NCI-H2081 (cell line): ENCODE measurements at places on chromosomes 2 and 18.

DNA sequence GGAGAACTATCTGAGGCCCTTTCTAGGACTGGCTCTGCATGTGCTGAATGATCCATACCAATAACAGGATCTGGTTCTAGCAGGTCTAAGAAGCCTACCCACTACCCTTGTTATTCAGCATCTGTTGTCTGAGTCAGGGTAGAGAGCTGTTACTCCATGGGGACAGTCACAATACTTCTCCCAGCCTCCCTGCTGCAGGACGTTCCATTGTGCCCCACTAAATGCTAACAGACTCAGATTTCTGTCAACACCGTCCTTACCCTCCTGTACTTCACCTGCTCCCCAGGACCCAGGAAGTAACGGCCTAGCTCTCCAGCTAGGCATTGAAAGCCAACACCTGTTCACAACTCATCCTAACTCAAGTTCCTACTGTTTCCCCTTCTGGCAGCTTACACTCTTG, 719.7 kb upstream of the ID2 start:
- DNase-seq = no peak

DNA sequence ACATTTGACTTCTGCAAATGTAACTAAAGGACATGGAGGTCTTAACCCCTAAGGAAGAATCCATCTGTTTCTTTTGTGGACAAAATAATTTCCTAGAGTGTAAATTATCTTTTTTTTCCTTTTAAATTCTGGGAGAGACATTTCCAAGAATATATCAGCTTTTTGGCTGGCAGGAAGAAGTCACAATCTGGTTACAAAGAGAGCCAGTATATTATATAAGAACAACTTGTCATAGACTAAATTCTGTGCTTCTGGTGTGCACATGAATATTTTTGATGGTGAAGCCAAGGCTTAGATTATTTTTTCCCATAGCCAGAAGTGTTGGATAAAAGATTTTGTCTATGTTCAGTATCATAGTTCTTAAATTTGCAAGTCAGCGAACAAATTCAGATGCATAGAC, 500.6 kb downstream of the XIRP2 start:
- DNase-seq = no peak

DNA sequence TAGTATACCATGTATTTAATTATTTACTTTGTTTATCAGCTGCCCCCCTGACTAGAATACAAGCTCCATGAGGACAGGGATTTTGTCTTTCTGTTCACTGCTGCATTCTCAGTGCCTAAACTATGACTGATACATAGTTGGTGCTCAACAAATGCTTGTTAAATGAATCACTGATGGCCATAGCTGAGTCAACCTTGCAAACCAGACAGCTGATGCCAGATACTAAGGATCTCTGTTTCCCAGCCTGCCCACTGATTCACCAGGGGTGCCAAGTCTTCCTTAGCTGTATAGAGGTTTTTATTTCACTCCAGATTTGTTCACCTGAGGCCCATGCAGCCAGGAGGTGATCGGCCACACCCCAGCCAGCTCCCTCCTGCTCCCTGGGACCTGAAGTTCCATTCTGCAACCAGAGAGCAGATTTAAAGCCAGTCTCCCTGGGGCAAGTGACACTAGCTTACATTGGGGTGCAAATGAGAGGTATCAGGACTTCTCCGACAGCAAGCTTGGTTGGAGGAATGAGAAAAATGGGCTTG, 92.2 kb downstream of the C1QL2 start:
- no peak for DNase-seq

DNA sequence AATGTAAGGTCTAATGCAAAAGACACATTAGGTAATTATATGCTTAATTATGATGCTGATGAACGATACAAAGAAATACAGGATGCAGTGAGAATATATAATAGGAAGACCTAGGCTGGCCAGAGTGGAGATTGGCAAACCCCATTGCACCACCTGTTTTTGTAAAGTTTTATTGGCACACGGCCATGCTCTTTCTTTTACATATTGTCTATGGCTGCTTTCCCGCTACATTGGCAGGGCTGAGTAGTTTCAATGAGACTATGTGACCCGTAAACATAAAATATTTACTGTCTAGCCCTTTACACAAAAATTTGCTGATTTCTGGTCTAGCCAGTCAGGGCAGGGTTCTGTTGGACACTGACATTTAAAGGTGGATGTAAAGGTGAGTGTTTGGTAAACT, 5.4 kb downstream of the SEC11C start:
- DNase-seq = no peak

- DNase-seq = no peak
Observed at GRCh38 chr2:120104772-120105171, 91.9 kb downstream of the EPB41L5 start.

- no peak for DNase-seq
Observed at GRCh38 chr2:174730698-174731018, 33.6 kb downstream of the CHRNA1 start.

DNA sequence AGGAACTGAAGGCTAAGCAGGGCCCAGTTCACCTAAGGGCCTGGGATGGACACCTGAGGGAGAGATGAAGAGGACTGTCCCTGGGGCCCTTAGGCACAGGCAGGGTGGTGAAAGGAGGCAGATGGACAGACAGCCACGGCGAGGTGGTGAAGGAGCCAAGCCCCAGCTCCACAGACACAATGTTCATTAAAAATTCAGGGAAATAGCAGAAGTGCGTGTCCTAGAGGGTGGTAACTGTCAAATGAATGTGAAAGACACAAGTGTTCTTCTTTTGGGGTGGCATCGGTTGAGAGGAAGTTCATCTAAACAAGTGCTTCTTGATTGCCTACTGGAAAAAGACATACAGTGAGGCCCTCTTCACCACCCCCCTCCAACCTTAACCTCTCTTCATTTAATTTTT, 76.2 kb upstream of the SIX2 start:
- DNase-seq = no peak

DNA sequence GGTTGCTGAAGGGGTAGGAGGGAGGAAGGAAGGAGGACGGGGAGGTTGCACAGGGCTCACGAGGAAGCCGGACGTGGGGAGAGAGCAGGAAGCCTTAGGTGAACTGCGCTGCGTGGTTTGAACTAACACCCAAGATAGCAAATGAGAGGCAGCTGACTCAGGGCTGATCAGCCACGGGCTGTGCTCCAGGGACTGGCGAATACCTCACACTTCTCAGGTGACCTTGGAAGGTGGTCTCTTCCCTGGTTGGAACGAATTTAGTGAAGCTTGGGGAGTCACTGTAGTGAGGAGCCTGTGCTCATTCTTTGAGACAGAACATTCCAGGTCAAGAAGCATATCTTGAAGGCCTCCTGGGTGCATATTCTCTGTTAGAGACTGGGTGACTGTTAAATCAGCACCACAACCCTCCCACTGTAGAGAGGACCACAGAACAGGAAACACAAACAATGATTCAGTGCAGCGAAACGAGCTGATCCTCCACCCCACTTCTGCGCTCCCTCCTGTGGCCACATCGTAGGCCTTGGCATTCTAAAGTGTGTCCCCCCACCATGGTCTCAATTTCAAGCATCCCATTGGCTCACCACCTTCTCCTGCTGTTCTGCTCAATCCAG, 33.8 kb downstream of the TOGARAM2 start:
- DNase-seq = no peak

DNA sequence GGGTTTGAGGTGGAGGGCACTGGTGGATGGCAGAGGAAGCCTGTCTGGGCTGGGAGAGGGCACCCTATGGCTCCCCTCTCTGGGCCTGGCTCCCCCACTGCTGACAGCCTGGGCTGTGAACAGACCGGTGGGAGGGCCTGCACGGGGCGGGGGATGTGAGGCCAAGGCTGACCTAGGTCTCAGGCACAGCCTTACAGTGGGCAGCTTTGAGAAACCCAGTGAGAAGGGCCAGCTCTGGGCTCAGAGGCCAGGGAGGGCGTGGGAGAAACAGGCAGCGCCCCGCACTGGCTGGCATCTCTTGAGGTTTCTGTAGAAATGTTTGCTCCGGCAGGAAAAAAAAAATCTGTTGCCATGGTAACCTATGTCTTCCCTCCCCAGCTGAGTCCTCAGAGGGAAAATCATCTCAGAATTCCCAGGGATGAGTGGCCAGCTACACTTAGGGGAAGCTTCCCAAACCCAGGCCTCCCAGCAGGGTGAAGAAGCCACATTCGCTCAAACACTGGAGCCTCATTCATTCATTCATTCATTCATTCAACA, 71.7 kb upstream of the TAF1B start:
- DNase-seq = no peak

GRCh38 chr2:10264506-10265328, 38.0 kb upstream of the HPCAL1 start:
- no peak for DNase-seq

DNA sequence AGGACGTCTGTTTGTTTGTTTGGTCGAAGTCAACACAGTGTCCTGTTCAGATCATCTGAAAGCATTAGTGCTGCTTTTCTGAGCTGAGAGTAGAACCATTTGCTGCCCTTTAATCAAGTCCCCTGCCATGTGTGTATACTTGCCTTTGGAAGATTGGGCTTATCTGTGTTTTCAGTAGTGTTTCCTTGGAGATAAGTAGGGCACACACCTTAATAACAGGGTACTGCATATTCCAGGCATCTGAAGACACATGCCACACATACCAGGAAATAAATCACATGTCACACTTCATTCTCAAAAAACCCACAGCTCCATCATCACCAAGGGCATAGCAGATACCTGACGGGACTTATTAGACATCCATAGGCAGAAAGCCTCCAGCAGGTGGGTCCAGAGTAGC, 157.4 kb downstream of the SOX11 start:
- no peak for DNase-seq

- no peak for DNase-seq
Observed at GRCh38 chr2:126963390-126963789, 64.7 kb downstream of the TEX51 start.

DNA sequence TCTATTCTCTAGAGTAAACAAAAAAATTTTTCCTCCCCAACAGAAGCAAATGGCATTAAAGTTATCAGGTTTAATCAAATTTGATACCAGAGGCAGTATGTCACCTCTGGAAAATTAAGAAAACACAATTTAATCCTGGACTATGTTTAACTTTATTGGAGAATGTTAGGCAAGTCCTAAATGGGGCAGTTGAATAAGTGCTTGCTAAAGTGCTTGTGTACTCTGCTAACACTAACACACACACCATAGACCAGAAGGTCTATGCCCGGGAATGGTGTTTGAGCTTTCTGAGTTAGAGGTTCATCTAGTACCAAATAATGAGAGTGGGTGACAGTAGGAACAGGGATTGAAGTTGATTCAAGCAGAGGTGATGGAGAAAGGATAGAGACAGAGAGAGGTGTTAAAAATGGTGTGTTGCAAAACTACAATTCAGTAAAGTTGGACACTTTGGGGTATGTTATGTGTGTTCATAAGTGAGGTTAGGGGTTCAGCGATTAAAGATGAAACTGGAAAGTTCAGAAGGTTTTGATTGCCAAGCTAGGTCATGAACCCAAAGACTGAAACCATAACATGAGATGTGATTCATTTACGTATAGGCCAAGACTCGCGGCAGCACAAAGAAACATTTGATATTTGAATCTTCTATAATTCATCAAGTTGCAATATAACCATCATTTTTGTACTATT, 40.5 kb upstream of the PEX13 start:
- DNase-seq = no peak

DNA sequence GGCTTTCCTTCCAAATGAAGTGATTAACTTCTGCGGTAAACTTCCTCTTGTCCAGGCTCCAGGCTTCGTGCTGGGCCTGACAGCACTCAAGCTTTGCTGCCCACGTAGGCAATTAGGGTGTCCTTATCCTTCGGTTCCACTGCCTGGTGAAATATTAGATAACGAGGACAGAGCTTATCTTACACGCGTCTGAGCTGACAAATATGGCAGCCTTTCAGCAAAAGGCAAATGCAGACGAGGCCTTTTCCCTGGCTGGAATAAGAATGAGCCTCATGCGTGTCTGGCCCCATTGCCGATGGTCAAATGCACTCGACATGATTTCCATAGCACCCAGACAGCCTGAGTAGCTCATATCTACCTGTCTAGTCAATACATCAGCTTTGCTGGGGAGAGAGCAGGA, 141.5 kb downstream of the FAM210A start:
- DNase-seq = no peak

- DNase-seq = no peak
Observed at GRCh38 chr2:209937893-209938292, 64.5 kb upstream of the RPE start.

DNA sequence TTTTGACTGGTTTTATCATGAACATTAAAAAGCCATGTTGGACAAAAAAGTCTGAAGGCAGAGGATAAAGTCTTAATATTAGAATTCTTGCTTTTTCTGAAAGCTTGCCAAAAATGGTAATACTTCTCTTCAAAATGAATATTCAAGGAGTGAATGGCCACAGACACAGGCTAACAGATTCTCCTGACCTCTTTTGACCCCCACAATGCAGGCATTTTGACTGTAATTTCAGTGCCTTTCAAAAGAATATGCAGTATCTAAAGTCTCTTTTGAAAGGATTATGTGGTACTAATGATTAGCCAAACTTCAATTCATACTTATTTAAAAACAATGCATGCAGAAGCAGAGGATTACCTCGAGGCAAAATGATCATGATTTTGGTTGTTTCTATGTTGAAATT, 557.8 kb upstream of the GCFC2 start:
- DNase-seq = no peak

DNA sequence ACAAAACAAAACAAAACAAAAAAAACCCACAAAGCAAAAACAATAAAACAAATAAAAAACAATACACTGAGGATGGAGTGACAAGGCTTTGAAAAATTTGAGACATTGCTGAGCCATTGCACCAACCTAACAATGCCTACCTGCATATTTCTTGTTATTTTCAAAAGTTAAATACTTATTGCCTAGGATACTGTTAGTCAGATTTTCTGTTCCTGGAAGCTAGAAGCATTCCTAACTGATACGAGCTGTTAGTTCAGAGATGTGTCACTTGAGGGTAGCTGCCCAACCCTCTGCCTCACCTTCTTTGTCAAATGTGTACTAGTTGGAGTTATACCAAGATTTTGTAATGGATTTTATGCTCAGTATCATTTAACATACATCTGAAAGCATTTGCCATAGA, 187.2 kb downstream of the TXNL1 start:
- no peak for DNase-seq

DNA sequence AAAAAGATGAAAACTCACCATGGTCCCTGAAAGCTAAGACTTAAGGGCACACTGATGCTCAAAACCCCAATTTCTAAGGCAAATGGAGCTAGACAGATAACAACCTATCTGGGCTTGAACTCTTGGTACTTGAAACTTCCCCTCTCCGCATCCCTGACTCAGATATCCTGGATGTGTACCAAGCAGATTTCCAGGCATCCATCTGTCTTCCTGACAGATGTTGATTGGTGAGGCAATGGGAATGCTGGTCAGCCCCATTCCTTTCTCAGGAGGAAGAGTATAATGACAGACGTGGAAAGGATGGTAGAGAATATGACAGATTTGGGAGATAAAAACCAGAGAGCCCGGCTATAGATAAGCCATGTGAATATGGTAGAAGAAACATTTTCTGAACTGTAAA, 69.2 kb downstream of the ADD2 start:
- DNase-seq = no peak

GRCh38 chr18:68714712-68715496, at the start of gene TMX3:
TMX3 (minus strand) TSS chr18:68715108; CDS start chr18:68714981, 127 bp downstream.
- DNase-seq = peak; percentile 95

GRCh38 chr18:79487183-79487800, 91.6 kb downstream of the NFATC1 start:
- DNase-seq = no peak
